Caco-2 (cell line): ENCODE measurements at places on chromosomes 5 and 9. TPM values are rescaled to one million over a fixed set of nuclear protein-coding genes. Genes with fewer than 3 reads are reported as not detected.

- DNase-seq, result no peak
Observed at GRCh38 chr5:4015709-4016108, 420.1 kb downstream of the IRX1 start.

DNA sequence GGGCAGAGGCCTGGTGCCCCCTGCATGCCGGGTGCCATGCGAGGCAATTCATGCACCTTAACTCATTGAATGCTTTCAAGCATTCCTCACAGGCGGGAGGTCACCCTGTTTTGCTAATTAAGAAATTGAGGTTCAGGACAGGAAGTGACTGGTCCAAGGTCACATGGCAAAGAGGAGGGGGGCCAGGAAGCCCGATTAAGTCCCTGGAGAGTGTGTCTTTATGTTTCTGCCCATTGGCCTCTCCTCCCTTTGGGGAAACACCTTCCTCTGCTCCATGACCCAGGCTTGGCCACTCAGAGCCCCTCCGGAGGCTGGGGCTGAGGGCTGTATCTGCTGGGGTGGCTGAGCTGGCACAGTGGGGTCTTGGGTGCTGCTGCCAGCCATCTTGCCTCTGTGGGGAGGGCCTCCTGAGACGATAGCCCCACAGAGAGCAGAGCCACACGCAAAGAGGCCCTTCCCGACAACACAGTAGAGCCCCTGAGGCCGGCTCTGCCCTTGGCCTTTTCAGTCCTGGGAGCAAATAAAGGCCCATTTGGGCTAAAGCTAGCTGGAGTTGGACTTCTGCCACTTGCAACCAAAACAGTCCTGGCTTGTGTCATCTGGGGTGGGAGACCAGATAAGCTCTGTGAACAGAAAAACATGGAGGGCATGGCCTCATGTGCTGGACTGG, 90.8 kb upstream of the NEURL1B start:
- DNase-seq, result no peak

- no peak for DNase-seq
Observed at GRCh38 chr5:83509540-83509939, 38.0 kb downstream of the VCAN start.

Gene PLEKHG4B
- 15.0 TPM in 2 replicates for total RNA-seq

Gene PRLR
- 1.6 and 2.3 TPM in 2 replicates for total RNA-seq
